GM06990 (cell line): ENCODE measurements at places on chromosomes 5 and 9.

GRCh38 chr5:5688194-5688924, 265.9 kb downstream of the ICE1 start:
- no peak for DNase-seq

GRCh38 chr9:98536542-98537173, 172.1 kb downstream of the GABBR2 start:
- DNase-seq: peak; percentile 28

DNA sequence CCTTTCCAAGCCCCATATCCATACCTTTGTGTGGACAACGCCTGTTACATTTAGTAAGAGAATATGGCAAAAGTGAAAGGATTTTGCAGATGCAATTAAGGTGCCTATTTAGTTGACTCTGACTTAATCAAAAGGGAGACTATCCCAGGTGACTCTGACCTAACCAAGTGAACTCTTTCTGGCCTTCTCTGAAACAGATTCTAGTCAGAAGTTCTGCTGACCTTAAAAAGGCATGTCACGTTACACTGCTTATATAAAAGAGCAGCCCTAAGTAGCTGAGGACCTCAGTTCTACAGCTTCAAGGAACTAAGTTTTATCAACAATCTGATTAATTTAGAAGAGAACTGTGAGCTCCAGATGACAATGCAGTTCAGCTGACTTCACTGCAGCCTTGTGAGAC, 5.7 kb upstream of the TICAM2 start:
- DNase-seq: no peak

GRCh38 chr9:124758061-124758460, 13.1 kb downstream of the NR6A1 start:
- no peak for DNase-seq

GRCh38 chr5:179759581-179760551, 27.2 kb downstream of the MAML1 start:
- peak; percentile 54 for DNase-seq

DNA sequence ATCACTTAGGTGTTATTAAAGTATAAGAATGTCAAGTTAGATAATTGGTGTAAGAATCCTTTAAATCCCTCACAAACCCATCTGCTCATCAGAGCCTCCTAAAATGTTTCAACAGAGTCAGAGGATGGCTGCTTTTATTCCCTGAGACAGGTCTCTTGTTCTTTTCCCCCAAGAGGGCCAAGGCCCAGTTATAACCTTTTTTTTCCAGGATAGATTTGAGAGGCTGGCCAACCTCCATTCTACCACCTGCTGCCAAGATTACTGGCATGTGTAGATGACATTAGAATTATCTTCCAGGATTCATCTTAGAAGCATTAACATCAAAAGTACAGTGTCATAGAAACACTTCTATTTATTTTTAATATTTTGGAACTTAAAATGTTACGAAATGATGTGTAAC, 305.1 kb downstream of the TRPM3 start:
- DNase-seq: no peak

DNA sequence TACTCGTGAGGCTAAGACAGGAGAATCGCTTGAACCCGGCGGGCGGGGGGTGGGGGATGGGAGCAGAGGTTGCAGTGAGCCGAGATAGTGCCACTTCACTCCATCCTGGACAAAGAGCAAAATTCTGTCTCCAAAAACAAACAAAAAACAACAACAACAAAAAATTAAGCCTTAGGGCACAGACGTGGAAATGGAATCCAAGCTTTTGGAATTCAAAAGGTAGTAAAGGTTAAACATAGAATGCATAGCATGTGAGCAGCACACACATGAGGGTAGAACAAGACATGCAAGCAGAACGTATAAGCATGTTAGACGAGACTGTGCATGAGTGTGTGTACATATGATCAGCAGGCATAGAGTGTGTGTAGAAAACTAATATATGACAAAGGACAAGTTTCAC, 68.0 kb downstream of the PTBP3 start:
- no peak for DNase-seq

- DNase-seq: no peak
Observed at GRCh38 chr9:116580853-116581252, 106.3 kb upstream of the TRIM32 start.

GRCh38 chr5:73673161-73673591, 47.2 kb downstream of the ARHGEF28 start:
- no peak for DNase-seq

- DNase-seq: no peak
Observed at GRCh38 chr9:686321-686813, 155.1 kb upstream of the DMRT1 start.

DNA sequence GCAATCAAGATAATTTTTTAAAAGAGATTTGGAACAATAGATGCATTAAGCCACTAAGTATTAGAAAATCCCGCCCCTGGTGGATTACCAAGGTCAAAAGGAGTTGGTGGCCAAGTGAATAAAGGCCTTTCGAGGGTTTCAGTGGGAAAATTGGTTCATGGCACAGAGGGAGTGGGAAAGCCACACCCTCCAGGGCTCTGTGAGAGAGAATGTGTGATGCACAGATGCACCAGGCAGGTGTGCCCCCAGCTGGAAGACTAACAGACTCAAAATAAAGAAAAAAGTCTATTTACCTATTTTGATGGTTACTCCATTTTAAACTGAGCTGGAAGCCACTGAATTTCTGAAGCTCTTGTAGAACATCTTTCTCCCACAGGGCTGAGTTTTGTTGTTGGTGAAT, 278.0 kb downstream of the DRD1 start:
- DNase-seq: no peak

- no peak for DNase-seq
Observed at GRCh38 chr9:17166346-17166745, 31.5 kb downstream of the CNTLN start.

- no peak for DNase-seq
Observed at GRCh38 chr9:134299883-134300282, 26.4 kb upstream of the RXRA start.

DNA sequence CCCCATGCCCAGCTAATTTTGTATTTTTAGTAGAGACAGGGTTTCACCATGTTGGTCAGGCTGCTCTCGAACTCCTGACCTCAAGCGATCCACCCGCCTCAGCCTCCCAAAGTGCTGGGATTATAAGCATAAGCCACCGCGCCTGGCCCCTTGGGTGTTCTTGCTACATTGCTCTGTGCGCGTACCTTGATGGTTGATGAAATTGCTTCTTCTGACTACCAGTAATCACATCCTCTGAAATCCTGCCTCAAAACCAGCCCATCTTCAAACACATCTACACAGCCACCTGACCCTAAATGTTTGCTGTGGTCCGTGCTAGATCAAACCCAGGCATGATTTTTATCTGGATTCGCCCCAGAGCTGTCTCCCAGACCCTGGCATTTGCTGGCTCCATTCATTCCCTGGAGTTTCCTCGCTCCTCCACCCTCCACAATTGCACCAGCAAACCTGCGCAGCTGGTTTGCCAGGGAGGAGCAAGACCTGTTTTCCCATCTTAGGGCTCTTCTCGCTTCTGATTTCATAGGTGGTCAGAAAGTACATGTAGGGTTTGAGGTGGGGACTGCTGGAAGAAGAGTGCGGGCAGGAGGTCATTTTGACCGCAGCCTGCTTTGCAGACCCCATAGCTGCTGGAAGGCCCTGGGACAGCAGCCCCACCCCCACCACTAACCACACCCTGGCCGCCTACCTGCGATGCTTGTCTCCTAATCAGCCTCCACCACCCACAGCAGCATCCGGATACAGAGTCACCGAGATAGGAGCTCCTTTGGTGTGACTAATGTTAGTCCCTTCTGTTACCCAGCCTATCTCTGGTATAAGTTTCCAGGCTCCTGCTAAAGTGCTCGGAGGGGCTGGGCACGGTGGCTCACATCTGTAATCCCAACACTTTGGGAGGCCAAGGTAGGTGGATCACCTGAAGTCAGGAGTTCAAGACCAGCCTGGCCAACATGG, 22.7 kb downstream of the SWI5 start:
- DNase-seq: no peak

DNA sequence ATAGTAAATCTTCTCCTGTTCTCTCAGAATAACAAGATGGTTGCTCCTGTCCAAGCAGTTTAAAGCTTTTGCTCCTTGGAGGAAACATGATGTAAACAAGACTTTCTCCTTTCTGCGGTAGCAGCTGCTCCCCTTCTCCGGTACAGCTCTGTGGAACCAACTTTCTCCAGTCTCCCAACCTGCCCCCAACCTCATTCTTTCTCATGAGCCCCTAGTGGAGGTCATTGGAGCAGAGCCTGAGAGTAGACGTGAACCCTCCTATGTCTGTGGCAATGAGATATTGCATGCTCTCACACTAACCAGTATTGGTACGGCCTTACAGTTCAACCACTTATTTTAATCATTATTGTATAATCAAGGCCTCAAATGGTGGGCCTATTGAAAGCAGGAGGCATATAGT, 483.8 kb upstream of the CDH10 start:
- DNase-seq: no peak

DNA sequence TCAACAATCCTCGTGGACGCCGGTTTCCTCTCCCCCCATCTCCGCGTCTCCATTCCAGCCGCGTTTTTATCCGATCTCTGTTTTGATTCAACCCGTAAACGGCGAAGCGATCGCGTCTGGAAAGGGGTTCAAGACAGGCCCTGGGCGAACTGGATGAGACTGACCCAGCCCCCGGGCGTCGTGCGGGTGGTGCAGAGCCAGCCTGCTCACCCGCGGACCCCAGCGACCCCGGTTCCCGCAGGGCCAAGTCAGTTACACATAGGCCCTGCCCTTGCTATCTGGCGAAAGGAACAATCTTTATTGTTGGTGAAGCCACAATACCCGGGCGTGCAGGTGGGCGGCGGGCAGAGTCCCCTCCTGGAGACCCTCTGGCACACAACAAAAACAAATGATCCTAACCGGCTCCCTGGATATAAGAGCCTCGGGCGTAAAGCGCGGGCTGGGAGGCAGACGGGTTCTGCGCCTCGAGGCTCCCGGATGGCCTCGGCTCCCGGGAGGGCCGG, 1.8 kb downstream of the TLX3 start:
- no peak for DNase-seq

DNA sequence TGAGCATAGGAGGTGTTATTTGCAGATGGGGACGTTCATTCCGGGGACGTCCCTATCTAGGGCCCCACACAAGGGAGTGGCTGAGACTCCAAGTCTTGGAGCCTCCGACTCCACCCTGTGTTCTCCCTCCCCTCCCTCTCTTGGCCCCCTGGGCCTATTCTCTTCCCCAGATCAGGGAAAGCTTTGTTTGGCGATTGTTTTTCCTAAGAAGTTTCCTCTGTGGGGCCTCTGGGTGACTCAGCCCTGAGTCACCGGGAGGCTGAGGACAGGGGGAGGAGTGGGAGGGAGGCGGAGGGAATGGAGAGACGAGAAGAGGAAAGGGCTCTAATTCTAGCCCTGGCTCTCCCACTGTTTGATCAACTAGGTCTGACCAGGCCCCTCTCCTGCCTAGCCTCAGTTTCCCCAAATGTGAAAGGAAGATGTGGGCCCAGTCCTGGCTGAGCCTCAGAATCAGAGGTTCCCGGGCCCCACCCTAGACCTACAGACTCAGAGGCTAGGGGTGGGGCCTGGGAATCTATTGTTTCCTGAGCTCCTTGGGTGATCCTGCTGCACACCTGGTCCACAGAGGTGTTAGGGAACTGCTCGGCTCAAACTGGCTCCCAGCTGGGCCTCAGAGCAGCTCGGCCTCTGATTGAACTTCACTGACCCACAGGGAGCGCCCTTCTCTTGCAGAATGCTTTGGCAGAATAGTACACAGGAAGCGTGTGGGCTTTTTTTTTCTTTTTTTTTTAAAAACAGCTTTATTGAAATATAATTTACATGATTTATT, 19.2 kb downstream of the GSN start:
- DNase-seq: no peak

DNA sequence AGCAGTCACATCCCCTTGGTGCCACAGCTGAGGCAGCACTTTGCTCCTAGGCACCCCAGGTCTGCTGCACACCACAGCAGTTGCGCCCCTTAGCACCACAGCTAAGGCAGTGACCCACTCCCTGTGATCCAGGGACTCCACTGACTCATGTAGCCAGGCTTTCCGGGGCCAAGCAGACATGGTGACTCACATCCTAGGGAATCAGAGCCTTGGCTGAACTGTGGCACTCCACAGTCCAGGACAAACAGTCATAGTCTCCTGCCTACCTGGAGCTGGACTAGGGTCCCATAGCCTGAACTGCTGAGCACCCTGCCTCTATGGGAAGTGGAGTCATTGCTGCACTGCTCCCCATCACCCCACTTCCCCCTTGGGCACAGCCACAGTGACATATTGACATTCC, 338.7 kb downstream of the NPR3 start:
- DNase-seq: no peak

DNA sequence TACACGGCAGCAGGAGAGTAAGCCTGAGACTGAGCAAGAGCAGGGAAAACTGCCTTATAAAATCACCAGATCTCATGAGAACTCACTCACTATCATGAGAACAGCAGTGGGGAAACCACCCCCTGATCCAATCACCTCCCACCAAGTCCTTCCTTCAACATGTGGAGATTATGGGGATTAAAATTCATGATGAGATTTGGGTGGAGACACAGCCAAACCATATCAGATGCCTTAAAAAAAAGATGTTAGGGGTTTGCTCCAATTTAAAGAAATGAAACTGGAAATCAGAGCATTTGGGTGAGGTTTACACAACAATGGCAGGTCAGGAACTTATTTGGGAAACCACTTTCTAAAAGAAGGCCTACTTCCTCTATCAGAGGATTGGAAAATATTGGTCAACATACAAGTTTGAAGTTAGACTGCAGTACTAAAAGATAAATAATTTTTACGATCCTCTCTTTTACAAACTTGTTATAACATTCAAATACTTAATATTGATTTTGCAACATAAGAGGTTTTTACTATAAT, 105.1 kb downstream of the FBN2 start:
- no peak for DNase-seq

- DNase-seq: no peak
Observed at GRCh38 chr5:156475182-156476157, 148.5 kb downstream of the SGCD start.

- DNase-seq: no peak
Observed at GRCh38 chr9:136437839-136438547, 1.7 kb downstream of the INPP5E start.

DNA sequence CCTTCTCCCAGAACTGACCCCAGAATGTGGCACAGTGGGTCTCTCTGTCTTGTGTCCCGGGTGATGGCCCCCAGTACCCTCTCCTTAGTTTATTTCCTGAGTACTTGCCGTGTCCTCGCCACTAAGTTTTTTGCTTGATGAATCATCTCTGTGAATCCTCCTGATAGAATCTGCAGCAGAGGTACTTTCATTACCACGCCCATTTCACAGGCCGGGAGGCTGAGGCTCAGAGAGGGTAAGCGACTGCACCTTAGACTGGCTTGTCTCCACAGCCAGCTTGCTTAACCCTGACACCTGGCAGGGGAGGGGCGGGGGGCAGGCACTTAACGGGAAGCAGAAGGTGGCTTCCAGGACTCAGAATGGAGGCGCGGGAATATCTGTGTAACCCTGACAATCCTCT, 7.9 kb upstream of the IER5L start:
- DNase-seq: no peak

GRCh38 chr9:93369686-93370085, 81.8 kb upstream of the FAM120A start:
- DNase-seq: no peak
